ENCODE measurements at places on chromosomes 5 and 9.

- no peak for DNase-seq
Observed at GRCh38 chr5:17796142-17796541, 161.9 kb downstream of the TAF11L14 start.

GRCh38 chr9:129610213-129610472 is 10.8 kb downstream of the C9orf50 start:
- DNase-seq, result no peak

DNA sequence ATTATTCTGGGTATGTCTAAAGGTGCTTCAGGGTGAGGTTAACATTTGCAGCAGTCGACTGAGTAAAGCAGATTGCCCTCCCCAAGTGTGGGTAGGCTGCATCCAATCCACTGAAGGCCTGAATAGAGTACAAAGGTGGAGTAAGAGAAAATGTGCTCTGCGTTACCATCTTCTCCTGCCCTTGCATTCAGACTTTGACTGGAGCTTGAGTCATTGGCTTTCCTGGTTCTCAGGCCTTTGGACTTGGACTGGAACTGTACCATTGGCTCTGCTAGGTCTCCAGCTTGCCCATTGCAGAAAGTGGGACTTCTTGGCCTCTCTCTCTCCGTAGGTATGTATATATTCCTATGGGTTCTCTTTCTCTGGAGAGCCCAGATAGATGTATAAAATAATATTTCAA is 120.9 kb upstream of the CNTLN start:
- DNase-seq, result no peak

- DNase-seq, result no peak
Observed at GRCh38 chr5:72185496-72186329, 78.4 kb downstream of the MAP1B start.

DNA sequence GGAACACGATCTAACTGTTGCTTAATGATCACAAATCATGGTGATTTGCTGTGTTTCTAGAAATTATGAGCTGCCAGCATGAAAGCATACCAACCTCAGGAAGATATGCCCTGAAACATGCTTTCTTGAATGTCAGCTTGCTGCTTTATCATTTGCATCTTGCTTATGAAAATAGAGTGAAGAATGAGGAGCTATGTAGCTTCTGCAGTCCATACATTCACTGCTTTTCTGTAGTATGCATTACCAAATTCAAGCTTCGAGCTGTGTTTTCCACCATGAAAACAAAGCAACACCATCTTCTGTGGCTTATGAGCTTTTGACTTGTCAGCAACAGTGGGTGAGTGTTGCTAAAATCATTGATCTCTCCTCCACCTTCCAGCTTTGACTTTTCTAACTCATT is 16.5 kb downstream of the F2RL2 start:
- DNase-seq, result no peak

DNA sequence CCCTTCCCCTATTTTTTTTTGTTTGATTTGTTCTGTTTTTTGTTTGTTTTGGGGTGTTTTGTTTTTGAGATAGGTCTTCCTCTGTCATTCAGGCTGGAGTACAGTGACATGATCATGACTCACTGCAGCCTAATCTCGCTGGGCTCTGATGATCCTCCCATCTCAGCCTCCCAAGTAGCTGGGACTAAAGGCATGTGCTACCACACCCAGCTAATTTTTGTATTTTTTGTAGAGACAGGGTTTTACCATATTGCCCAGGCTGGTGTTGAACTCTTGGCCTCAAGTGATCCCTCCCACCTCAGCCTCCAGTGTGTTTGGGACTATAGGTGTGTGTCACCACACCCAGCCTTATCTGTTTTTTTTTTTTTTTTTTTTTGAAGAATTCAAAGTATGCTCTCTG is 605.4 kb downstream of the DNAH5 start:
- DNase-seq, result no peak

DNA sequence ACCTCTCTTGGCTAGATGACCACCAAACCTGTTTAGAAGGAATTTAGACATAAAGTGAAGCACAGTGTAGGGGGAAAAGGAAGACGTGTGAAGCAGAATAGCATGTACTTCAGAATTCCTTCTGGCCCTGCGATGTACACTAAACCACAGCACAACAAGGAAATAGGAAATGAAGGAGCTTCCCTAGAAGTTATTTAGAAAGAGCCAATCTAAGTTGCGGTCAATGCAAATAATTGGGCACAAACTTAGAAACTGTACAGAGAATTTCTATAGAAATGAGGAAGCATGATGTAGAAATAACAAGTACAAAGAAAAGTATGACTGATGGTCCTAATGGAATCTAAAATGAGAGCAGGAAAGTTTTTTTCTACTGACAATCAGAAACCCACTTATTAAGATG is 41.5 kb downstream of the ANKRD55 start:
- DNase-seq, result no peak

DNA sequence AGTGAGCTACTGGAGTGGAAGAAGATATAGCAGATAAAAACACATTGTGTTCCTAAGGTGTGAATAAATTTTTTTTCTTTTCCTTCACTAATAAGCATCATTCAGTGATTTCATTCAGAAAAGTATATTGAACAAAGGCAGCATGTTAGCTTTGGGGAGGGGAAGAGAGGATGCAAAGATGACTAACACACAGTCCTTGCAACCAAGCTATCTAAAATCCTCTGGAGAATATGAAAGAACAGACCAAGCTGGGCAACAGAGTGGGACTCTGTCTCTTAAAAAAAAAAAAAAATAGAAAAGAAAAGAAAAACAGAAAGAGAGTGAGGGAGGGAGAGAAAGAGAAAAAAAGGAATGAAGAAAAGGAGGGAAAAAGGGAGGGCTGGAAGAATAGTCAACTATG is 22.3 kb upstream of the OMD start:
- no peak for DNase-seq

DNA sequence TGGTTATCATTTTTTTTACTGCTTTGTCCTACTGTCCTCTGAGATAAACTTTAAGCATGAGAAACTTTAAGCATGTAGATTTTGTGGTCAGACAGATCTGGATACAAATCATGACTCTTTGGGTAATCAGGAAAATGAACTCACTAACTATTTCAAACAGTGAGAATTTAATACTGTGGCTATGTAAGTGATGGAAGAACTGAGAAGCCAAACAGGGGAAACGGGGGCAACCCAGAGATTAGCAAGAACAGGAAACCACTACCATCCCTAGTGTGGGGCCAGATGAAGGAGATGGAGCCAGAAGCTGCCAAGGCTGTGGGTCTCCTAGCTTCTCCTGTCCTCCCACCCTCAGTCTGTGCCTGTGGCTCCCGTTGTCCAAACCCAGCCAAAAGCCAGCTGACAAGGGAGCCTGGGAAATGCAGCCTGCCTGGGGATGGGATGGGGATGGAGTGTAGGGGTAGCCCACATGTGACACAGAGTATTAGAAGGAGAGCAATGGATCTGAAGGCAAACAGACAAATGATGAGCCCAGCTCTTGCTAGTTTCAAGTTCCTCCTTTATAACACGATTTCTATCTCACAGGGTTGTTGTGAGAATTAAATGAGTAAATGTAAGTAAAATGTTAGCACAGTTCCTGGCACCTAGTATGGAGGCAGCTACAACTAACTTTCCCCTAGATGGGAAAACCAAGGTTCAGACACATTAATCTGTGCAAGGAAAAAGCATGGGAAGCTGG is 27.7 kb upstream of the CDC23 start:
- DNase-seq, result peak; percentile 73

DNA sequence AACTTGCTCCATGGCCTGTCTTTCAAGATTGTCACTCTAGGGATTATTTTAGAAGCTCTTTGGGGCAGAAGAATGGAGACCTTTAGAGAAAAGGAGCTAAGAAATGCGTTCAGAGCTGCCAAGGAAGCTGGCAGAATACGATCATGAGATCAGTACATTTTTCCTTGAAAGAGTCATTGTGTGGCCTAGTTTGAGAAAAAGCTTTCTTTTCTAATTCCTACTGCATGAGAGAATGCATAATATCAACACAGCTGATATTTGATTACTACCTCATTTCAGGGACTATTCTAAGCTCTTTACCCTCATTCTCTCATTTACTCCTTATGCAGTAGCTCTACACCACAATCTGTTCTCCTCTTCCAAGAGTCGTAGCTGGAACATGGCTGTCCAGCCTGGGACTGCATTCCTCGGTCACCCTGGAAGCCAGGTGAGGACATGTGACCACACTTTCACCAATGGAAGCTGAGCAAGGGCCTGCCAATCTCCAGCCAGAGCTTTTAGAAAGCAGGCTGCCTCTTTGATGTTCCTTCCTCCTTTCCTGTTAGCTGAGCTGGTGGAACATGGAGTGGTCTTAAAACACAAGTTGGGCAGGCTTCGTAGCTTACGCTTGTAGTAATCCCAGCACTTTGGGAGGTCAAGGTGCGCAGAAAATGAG is 99.3 kb upstream of the LHFPL2 start:
- DNase-seq, result no peak

GRCh38 chr9:135647884-135648283 is 8.5 kb upstream of the GLT6D1 start:
- no peak for DNase-seq

DNA sequence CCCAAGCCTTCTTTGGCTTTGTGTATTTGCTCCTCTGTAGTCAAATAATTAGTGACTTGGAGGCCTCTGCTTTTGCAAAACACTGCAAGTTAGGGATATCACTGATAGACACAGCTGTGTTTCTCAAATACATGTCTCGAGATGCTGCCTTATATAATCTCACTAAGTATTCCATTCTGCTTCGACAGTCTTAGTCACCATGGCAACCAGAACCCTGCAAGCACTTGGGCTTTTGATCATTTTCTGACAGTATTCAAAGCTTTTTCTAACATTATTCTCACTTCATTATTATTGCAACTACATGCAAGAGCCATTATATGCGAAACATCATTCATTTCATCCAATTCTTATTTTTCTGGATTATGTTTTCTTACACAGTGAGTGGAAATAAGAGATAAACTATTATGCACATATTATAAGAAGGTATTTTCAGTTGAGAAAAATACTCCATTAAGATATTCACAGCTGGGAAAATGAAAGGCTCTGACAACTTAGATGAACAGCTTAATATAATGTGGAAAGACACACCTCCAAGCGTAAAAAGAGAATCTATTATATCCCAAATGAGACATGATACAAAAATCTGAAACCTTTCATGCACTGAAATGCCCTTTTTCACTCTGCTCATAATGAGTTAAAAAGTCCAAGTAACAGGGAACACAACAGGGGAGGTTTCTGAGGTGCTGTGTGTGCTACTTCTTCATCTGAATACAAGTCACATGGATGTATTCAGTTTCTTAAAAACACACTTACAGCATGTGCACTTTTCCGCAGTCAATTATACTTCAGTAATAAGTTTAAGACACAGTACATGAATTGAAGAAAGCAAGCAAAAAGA is 93.9 kb downstream of the SCAI start:
- no peak for DNase-seq

GRCh38 chr5:73027361-73027760 is 71.5 kb downstream of the FCHO2 start:
- no peak for DNase-seq

GRCh38 chr9:113568571-113569321 is 105.2 kb downstream of the RGS3 start:
- DNase-seq, result no peak

DNA sequence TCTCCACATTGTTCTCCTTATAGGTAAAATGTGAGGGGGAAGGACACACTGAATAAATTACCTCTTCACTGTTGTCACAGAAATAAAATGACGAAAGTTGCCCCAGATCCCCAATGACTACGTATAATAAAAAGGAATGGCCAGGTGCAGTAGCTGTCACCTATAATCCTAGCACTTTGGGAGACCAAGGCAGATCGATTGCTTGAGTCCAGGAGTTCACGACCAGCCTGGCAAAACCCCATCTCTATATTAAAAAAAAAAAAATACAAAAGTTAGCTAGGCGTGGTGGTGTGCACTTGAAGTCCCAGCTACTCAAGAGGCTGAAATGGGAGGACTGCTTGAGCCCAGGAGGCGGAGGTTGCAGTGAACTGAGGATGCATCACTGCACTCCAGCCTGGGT is 82.2 kb upstream of the APC start:
- DNase-seq, result no peak

- DNase-seq, result no peak
Observed at GRCh38 chr9:127808347-127809001, 5.8 kb downstream of the FPGS start.

DNA sequence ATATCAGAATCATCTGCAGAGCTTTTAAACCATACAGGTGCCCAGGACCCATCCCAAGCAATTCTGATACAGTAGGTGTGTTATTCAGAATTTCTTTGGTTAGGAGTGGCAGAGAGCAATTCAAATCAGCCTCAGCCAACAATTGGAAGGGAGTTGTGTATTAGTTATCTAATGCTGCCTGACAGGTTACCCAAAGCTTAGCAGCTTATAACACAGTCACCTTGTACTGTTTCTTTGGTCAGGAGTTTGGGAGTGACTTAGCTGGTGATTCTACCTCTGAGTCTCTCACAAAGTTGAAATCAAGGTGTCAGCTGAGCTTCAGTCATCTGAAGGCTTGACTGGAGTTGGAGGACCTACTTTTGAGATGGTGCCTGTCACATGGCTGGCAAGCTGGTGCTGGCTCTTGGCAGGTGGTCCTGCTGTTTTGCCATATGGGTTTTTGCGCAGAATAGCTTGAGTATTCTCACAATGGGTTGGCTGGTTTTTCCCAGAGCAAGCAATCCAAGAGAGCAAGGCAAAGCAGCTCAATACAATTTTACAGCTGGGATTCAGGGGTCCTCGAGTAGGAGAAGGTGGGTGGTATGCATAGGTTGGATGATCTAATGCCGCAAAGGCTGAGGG is 18.7 kb upstream of the CARNMT1 start:
- no peak for DNase-seq

DNA sequence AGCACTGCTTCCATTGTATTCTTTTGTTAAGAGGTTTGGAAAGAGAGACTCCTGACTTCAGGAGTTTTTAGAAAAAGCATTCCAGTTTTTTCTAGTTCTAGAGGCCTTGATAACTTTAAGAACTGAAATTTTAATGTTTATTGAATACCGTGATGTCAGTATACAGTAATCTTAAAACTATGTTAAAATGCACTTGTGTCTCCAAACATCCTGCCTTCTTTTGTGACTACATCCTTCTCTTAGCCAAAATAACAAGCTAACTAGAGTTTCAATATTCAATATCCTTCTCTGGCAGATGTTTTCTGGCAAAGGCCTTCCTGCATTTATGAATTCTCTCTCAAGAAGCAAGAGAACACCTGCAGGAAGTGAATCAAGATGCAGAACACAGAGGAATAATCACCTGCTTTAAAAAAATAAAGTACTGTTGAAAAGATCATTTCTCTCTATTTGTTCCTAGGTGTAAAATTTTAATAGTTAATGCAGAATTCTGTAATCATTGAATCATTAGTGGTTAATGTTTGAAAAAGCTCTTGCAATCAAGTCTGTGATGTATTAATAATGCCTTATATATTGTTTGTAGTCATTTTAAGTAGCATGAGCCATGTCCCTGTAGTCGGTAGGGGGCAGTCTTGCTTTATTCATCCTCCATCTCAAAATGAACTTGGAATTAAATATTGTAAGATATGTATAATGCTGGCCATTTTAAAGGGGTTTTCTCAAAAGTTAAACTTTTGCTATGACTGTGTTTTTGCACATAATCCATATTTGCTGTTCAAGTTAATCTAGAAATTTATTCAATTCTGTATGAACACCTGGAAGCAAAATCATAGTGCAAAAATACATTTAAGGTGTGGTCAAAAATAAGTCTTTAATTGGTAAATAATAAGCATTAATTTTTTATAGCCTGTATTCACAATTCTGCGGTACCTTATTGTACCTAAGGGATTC is 43.1 kb downstream of the NDFIP1 start:
- peak; percentile 72 for DNase-seq

GRCh38 chr9:74556685-74557084 is 59.5 kb downstream of the RORB start:
- no peak for DNase-seq
